CD4-positive, alpha-beta T cell treated with Interleukin-17A for 4 hours (primary cell): ENCODE measurements at places on chromosomes 11 and 22.

DNA sequence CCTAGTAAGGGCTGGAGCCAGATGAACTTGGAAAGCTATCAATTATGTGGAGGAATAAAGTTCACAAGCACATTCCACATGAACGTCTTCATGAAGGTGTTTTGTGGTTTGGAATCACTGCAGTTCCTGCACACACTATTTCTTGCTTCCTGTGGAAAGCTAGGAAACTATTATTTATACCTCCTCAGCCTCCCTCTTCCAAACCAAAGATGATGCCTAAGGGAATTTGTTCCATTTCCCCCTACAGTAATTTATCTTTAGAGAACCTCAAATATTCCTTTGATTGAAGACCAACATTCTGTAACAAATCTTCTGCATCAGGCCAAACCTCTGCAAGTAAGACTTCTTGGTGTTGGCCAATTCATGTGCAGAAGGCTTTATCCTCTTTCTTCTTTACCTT is 115.8 kb upstream of the ARHGAP20 start:
- no peak for DNase-seq

DNA sequence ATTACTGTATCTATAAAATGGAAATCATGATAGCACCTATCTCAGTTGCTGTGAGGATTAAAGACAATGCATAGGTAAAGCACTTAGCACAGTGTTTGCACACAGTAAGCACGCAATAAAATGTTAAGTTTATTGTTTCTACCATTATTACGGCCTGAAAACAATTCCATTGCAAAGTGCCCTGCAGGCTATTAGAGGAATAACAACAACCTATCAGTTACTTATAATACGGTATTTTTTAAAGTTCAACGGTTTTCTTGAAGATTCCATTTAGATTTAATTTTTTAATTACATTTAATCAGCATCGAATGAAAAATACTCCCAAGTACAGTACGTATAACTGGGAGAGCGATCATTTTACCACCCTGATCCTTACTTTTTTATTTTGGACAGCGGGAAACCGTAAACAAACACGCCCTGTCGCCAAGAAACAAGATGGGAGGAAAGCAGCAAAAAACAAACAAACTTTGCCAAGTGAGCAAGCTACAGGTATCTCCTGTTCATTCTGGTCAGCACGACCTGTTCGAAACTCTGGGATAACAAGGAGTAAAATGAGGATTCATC is 893 bp downstream of the SLC36A4 start:
- no peak for DNase-seq

DNA sequence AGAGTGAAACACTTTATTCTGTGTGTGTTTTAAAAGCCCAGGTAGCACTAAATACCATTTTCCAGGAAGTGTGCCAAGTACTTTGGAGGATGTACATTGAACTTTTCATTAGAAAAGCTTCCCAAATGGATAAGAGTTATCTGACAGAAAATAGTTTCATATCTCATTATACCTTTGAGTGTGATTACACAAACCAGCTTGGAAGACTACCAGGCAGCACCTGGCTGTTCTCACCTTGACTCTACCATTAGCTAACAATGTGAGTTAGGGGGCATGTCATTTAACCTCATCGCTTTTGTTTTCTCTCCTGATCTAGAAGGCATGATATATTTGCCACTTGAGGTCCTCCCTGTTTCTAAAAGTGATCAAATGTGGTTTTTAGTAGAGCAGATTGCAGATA is 50.2 kb downstream of the GRM5 start:
- no peak for DNase-seq

DNA sequence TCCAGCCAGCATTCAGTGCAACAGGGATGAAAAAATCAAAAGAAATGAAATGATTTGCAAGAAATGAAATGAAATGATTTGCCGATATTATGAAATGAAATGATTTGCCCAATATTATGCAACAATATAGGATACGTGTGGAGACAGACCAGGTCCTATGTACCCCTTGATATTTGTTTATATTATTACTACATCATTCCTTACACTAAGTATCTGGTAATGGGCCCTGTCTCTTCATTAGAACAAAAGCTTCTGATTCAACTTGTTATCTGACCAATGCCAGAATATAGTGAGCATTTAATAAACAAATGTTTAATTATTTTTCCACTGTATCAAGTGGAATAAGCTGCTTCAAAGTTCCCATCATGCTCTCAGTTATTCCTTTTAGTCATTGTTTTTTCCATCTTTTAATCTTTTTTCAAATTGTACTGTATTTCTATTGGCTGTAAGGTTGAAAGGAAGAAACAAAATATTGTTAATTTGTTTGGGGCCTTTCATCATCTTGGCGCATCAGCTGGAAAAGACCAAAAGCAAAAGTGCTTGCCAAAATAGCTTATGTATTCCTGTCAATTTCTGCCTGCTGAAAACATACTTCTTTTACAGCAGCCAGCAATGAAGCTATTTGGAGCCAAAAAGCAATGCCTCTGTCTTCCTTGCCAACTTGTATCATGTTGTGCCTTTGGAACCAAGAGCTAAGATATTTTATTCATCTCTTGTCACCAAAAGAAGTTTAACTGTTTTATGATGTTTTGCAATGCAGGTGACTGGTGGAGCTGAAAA is 2314.9 kb downstream of the LRRC4C start:
- no peak for DNase-seq

- DNase-seq: no peak
Observed at GRCh38 chr11:112163875-112164685, at the start of gene IL18. Gene IL18, minus strand, starts transcription at chr11:112164094. Its CDS starts 9,041 bp downstream, at chr11:112155053.

- DNase-seq: no peak
Observed at GRCh38 chr22:17969701-17970113, 54.7 kb downstream of the MICAL3 start.

DNA sequence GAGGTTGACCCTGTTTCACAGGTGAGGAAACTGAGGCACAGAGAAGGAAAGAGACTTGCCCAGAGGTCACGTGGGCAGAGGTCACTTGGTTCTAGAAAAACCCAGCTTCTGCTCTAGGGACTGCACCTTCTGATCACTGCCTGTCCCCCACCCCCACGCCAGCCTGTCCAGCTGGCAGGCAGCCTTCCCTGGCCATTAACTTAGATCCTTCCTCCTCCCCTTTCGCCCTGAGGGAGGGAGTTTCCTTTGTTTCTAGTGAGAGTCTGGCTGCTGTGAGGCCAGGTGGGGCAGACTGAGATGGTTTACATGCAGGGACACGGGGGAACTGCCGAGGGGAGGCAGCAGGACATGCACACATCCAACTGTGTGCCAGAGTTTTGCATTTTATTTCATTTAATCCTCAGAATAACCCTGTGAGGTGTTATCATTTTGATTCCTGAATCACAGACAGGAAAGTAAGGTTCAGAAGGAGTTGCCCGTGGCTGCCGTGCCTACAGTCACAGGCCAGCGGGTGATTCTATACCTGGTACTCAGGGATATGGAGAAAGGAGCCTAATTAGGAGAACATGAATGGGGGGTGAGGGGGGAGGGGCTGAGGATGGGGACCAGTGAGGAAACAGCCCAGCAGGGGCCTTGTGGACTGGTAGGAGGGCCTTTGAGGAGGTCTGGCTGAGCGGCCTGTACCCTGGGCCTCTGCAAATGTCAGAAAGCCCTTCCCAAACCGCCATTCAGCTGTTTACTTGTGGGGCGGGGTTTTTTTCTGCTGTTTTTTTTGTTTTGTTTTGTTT is 3.4 kb downstream of the FAM83F start:
- no peak for DNase-seq

- no peak for DNase-seq
Observed at GRCh38 chr11:112156153-112156955, 7.5 kb downstream of the IL18 start.

GRCh38 chr11:58057481-58057880 is 26.7 kb downstream of the OR6Q1 start:
- no peak for DNase-seq

DNA sequence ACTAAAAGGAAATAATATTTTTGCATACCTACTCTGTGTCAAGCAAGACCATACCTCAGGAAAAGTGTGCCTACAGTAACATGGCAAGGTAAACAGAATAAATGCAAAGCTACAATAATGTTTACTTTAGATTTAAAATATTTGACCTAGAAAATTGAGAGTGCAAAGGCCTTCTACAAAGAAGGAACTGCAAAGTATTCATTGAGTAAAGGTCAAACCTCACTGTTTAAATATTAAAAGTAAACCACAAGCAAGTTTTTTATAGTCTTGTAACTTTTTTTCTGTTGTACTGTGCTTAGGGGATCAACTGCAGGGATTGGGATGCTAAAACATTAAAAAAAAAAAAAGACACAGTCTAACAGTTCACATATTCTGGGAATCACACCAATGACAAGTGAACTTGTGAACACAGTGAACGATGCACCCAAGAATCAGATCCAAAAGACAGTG is 48.8 kb downstream of the CWF19L2 start:
- no peak for DNase-seq

DNA sequence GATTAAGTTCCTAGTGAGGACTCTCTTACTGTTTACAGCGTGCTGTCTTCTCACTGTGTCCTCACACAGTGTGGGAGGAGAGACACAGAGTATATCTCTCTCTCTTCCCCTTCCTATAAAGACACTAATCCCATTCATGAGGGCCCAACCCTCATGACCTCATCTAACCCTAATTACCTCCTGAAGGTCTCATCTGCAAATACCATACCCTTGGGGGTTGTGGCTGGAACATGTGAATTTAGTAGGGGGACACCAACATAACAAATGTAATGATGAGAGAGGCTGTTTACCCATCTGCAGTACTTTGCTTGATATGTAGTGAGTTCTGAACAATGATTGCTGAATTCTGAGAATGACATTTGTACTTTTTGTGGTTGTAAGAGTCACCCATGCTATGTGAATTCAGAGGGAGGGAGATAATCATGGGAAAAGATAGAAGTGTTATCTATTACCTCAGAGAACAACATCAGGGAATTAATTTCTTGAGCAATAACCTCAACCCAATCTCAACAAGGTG is 4.9 kb upstream of the OR52W1 start:
- no peak for DNase-seq

DNA sequence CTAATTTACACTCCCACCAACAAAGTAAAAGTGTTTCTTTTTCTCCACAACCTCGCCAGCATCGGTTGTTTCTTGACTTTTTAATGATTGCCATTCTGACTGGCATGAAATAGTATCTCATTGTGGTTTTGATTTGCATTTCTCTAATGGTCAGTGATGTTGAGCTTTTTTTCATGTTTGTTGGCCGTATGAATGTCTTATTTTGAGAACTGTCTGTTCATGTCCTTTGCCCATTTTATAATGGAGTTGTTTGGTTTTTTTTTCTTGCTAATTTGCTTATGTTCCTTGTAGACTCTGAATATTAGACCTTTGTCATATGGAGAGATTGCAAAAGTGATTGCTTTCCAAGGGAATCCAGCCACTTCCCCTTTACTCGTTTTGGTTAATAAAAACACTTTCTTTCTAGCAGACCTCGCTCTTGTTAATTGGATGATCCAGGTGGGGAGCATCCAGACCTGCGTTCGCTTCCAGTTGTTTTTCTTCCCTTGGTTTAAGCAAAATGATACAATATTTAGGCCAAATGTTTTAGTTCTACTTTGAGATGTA is 17.1 kb upstream of the APOL4 start:
- no peak for DNase-seq

DNA sequence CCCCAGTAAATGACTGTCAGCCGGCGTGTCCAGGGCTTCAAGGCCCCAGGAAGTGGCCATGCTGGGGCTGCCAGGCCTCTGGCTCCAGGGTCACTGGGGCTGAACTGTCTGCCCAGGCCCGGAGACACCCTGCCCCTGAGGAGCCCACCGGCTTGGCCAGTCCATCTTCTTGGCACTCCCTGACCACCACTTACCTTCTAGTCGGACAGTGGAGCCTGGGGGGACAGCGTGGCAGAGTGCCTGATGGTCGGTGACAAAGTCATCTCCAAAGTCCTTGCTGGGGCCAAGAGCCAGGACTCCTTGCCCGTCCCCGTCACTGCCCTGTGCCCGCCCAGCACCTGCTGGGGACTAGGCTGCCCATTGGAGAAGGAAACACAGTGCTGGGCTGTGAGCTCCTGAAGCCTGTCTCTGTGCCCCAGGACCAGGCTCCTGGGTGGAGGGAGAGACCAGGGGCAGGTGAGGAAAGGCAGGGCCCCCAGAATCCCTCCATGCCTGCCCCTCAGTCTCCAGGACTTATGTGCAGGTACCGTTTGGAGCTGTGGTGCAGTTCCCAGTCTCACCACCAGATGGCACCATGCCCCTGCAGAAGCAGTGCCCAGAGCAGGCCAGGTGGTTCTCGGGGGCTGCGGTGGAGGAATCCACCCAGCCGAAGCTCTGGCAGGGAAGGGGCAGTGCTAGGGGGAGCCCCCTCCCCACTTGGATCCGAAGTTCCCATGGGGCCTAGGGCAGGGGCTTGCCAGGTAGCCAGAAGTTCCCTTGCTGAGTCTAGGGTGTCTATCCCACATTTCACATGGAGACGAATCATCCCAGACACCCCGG is 6.0 kb upstream of the CCDC188 start:
- peak; percentile 91 for DNase-seq

GRCh38 chr11:74327076-74327475 is 15.6 kb upstream of the P4HA3 start:
- DNase-seq: no peak

GRCh38 chr11:128520888-128521681 is 66.3 kb downstream of the ETS1 start:
- peak; percentile 45 for DNase-seq

- no peak for DNase-seq
Observed at GRCh38 chr11:124971810-124972209, 17.8 kb downstream of the CCDC15 start.

DNA sequence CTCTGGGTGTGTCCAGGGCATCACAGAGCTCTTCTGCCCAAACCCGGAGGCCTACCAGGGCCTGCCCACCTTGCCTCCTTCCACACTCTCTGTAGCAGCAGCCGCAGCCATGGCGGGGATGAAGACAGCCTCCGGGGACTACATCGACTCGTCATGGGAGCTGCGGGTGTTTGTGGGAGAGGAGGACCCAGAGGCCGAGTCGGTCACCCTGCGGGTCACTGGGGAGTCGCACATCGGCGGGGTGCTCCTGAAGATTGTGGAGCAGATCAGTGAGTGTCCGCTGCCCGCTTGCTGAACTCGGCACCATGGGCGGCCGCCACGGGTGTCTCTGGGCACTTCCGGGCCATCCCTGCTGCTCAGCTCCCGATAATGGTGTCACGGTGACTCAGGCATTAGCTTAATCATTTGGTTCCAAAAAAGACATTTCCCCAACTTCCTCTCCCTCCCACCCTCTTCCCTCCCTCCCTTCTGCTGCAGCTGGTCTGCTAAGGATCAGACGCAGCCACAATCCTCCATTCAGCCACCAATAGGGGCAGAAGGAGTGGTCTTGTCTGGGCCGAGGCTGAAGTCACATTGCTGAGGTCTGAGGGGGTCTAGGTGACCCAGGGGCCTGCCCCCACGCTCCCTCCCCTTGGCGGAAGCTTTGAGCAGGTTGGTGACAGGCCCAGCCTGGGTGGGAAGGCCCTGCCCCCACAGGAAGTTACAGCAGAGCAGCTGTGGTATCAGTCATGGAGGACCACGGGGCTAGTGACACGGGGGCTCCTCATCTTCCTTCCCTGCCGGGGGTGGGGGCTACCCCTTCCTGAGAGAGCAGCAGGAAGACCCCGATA is 950 bp downstream of the FERMT3 start:
- peak; percentile 85 for DNase-seq

DNA sequence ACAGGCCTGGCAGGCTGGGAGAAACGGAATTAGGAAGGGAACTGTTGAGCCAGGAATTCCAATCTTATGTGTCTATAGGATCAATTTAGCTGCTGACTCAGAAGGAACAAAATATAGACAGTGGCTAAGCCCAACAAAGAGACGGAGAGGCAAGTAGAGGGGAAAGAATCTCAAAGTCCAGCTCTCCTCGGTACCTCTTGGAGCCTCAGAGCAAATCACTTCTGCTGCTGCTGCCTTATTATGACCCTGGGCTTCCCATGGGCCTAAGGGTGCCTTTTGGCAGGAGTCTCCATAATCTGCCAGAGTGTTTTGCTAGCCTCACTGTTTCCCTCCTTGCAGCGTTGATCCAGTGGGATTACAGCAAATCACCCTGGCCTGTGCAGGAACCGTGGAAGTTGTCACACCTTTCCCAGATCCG is 31.7 kb downstream of the PAX6 start:
- no peak for DNase-seq
